ENCODE measurements at places on chromosomes 7 and 10. TPM values are rescaled to one million over a fixed set of nuclear protein-coding genes. Genes with fewer than 3 reads are reported as not detected.
A peak's percentile ranks its signal among the peaks of the same experiment; 100 is the strongest.

The BMPER gene
- 7.2 TPM for total RNA-seq

The PKD2L1 gene
- not detected for total RNA-seq

The EPHB6 gene
- not detected for total RNA-seq

The DGKB gene
- total RNA-seq: not detected

The EGR2 gene
- total RNA-seq: 5.9 TPM

The MEIG1 gene
- total RNA-seq: not detected

The GPC2 gene
- total RNA-seq: 2.5 TPM

The NPSR1 gene
- not detected for total RNA-seq

The MRLN gene
- not detected for total RNA-seq

The HPS1 gene
- total RNA-seq: 12.3 TPM

The MKI67 gene
- total RNA-seq: 41.8 TPM

GRCh38 chr7:88522771-88523293 is 216.1 kb upstream of the STEAP4 start:
- no peak for DNase-seq

DNA sequence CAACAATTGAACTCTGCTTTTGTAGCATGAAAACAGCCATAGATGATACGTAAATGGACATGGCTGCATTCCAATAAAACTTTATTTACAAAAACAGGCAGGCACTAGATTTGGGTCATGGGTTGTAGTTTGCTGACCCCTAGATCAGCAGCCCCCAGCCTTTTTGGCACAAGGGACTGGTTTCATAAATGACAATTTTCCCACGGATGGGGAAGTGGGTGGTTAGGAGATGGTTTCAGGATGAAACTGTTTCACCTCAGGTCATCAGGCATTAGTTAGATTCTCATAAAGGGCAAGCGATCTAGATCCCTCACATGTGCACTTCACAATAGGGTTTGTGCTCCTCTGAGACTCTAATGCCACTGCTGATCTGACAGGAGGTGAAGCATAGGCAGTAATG is 16.5 kb upstream of the ANK3 start:
- no peak for DNase-seq

DNA sequence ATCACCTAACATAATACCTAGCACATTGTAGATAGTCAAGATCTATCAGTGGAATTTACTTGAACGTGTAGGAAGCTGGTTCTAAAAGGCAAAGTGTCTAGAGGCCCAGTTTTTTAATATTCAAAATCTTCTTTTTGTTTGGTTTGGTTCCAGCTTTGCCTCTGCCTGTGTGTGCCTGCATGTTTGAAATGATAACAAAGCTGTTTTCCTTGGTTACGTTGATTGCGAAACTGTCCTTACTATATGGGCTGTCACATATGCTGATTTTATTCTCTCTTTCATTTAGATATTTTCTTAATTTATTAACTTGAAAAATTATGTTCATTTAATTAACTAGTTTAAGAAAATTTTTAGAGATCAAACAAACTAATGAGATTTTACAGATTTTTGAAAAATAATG is 237.3 kb downstream of the SEMA3A start:
- DNase-seq: no peak

DNA sequence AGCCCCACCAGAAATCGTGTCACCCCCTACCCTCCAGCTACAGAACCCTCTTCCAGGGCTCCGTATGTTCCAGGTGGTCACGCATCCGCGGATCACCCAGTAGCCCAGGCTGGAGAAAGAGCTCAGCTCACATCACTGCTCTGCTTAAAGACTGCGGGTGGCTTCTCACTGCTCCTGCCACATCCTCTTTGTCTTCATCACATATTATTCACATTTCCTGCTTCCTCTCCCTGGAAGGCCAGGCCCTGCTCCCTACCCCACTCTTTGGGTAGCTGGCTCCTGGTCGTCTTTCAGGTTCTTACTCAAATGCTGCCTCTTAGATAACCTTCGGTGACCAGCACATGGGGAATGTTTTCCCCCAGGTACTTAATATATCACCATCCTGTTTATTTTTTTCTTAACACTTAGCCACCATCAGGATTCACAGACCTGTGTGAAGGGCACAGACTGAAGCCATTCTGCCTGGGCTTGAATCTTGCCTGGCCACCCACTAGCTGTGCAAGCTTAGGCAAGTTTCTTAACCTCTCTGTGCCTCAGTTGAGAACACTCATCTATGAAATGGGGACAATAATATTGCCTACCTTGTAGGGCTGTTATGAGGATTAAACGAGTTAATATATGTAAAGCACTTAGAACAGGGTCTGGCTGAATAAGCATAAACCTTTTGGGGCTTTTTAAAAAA is 307.8 kb downstream of the PRPF18 start:
- peak; percentile 14 for DNase-seq

- DNase-seq: no peak
These were observed 57.7 kb downstream of the PRTFDC1 start for GRCh38 chr10:24894728-24895127.

GRCh38 chr7:94509264-94509886 is at the start of gene CASD1:
TSS of gene CASD1 (plus strand) at chr7:94509809. CDS start at chr7:94510085, 276 bp downstream.
- peak; percentile 39 for DNase-seq

- DNase-seq: no peak
These were observed 321.0 kb downstream of the PLXNA4 start for GRCh38 chr7:132255115-132255797.

DNA sequence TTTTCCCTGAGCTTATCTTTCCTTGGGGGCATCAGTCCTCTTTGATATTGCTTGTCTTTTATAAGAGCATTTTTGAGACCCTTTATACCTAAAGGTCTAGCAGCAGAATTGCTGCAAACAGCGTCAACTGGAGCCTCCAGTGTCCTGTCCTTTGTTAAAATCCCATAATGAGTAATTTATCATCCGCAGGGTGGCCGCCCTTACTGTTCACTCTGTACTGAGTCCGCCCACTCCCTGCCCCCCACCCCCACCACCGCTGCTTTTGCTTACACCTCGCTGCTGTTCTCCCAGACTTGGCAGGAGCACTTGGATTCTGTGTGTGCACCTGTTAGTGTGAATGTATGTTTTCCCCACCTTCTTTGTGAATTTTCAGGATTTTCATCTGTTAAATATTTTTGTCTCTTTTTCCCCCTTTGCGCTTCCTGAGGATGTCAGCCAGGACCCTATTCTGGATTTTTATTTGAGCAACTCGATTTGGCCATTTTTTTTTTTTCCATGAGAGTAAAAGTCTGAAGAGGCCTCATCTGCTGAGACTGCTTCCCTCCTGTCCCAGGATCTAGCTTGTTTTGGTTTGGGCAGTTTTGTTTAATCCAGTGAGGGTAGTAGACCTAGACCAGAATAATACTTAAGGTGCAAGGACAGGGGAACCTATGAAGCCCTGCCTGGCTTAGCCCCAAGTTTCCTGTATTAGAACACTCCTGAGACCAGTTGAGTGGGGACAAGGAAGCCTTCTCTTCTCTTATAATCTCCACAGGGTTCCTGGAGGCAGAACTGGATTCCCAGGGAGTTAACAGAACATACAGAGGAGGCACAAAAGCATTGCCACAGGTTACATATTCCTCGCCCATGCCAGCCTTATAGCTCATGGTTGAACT is 8.2 kb downstream of the AGFG2 start:
- DNase-seq: no peak

GRCh38 chr7:18459484-18460245 is 35.9 kb upstream of the HDAC9 start:
- peak; percentile 69 for DNase-seq

GRCh38 chr7:124351950-124352349 is 319.1 kb upstream of the TMEM229A start:
- no peak for DNase-seq

GRCh38 chr7:134947831-134948230 is 38.5 kb upstream of the AGBL3 start:
- DNase-seq: no peak

DNA sequence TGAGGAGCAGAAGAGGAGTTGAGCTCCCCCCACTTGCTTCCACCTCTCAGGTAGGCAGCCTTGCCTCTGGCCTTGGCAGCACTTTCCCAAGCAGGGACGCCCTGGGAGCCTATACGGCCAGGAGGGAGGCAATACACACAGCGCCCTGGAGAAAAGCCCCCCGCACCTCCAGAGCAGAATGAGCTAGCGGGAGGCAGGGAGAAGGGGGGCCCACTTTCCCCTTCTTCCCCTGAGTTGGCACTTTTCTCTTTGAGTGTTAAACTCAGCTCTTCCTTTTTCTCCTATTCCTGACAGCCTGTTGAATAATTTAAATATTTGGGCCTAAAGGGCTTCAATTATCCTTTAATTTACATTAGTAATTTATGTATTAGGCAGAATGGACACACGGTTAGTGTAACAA is 35.8 kb downstream of the UNC5B start:
- DNase-seq: no peak

- no peak for DNase-seq
These were observed 235.0 kb downstream of the BICC1 start for GRCh38 chr10:58747687-58748086.

DNA sequence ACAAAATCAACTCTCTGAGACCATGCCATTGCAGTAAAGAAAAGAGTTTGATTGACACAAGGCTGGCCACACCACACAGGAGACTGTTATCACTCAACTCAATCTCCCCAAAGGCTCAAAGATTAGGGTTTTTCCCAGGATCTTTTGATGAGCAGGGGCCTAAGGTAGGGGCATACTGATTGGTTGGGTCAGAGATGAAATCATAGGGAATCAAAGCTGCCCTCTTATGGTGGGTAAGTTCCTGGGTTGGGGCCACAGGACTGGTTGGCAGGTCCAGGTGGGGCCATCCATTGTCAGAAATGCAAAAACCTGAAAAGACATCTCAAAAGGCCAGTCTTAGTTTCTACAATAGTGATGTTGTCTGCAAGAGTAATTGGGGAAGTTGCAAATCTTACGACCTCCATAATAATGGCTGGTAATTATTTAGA is 91.6 kb downstream of the AKR1D1 start:
- no peak for DNase-seq

GRCh38 chr10:19466709-19467108 is 349.5 kb upstream of the PLXDC2 start:
- DNase-seq: no peak

- DNase-seq: peak; percentile 47
These were observed 4.0 kb upstream of the CFAP58 start for GRCh38 chr10:104349623-104350126.

- DNase-seq: no peak
These were observed 5.3 kb downstream of the CLDN15 start for GRCh38 chr7:101232141-101232850.

GRCh38 chr7:148718431-148718830 is 19.7 kb downstream of the CUL1 start:
- DNase-seq: no peak

DNA sequence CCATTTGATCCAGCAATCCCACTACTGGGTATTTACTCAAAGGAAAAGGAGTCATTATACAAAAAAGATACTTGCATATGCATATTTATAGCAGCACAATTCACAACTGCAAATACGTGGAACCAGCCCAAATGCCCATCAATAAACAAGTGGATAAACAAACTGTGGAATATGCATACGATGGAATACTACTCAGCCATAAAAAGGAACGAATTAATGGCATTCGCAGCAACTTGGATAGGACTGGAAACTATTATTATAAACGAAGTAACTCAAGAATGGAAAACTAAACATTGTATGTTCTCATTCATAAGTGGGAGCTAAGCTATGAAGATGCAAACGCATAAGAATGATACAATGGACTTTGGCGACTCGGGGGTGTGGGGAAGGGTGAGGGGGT is 108.6 kb downstream of the MICU1 start:
- no peak for DNase-seq

GRCh38 chr7:70504254-70504653 is 627.7 kb upstream of the GALNT17 start:
- no peak for DNase-seq

DNA sequence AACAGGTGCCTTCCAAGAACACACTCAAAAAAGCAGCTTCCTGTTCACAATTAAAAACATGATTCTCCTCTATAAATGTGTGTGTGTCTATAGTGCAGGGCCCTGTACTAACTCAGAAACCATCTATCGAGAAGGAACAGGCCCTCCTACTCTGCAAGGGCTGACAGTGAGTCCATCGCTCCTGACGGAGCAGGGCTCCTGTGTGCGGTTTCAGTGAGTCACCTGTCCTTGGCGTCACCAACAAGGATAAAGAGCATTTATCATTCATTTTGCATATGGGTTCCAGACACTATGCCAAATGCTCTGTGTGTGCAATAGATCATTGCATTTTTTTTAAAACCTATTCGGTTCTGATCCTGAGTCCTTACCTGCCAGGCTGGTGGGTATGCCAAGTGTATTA is 63.7 kb downstream of the TACC2 start:
- peak; percentile 61 for DNase-seq

DNA sequence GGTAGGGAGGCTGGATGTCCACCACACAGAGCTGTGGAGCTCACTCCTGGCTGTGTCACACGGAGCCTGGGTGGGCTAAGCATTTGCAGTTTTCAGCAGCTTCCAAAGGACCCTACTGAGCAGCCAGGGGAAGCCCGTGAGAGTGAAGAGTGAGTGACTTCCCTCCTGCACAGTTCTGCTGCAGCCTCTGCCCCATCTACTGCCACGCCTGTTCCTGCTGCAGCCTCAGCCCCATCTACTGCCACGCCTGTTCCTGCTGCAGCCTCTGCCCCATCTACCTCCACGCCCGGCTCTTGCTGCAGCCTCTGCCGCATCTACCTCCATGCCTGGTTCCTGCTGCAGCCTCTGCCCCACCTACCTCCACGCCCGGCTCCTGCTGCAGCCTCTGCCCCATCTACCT is 12.2 kb downstream of the ADAM8 start:
- DNase-seq: no peak

- peak; percentile 61 for DNase-seq
These were observed 111.2 kb downstream of the LSM5 start for GRCh38 chr7:32378988-32379387.

- peak; percentile 18 for DNase-seq
These were observed 28.8 kb downstream of the PTPN12 start for GRCh38 chr7:77565917-77566316.

- no peak for DNase-seq
These were observed 219.8 kb downstream of the ACTR3B start for GRCh38 chr7:152979376-152979775.

DNA sequence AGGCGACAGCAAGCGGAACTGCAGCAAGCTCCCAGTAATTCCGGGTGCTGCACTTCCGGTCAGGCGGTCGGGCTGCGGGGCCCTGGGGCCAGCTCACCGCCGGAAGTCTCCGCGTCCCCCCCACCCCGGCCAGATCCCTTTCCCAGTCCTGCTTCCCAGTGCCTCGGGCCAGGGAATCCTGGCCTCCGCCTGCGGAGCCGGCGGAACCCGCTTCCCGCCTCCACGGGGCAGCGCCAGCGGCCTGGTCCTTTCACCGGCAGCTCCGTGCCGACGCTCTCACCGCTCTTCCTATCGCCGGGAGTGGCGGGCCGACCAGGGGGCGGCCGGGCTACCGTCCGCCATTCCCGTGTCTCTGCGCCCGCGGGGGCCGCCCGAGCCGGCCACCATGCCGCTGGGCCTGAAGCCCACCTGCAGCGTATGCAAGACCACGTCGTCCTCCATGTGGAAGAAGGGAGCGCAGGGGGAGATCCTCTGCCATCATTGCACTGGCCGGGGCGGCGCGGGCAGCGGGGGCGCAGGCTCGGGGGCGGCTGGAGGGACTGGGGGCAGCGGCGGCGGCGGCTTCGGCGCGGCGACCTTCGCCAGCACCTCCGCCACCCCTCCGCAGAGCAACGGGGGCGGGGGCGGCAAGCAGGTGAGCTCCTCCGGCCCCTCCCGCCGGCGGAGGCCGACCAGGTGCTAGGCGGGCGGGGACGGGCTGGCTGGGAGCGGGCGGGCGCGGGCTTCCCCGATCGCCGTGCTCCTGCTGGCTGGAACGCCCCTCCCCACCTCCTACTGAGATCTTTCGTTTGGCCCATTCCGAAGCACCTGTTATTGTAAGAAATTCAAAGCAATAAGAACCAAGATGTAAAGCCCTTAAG is at the start of gene GATAD1:
Gene GATAD1 (plus strand): TSS at position 138 of the 860 bp plus-strand sequence. CDS start 248 bp downstream, at position 386.
- peak; percentile 91 for DNase-seq

All from RPMI7951 (cell line).